Testis (tissue), 5 donors: ENCODE measurements at places on chromosomes 7 and 10. TPM values are rescaled to one million over a fixed set of nuclear protein-coding genes. Genes with fewer than 3 reads are reported as not detected.

Gene CTAGE4
- not detected for polyA plus RNA-seq

Gene PRKG1
- 6.3 TPM for polyA plus RNA-seq

Gene SH3PXD2A
- polyA plus RNA-seq, result 12.1 TPM

GRCh38 chr7:26699766-26700165, 164.6 kb downstream of the SKAP2 start:
- DNase-seq, result no peak

DNA sequence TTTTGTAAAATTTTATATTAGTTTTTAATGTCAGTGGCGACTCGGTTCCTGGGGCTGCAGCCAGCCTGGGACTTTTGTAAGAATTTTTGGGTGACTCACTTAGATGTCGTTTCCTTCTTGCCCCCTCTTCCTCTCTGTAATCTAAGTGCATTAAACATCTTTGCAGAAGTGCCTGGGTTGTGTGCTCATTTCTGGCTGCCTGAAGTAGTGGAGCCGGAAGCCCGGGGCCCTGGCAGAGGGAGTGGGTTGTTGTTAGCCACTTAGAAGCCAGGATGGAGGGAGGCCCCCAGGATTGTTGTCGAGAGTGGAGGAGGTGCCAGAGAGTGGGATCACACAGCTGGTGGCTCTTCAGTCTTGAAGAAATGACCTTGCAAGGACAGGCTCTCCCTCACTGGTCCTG, 11.0 kb upstream of the TRIM8 start:
- DNase-seq, result no peak

GRCh38 chr7:5545222-5545914, 121.7 kb upstream of the TNRC18 start:
- no peak for DNase-seq

GRCh38 chr7:962401-963081, 8.1 kb upstream of the ADAP1 start:
- DNase-seq, result no peak

DNA sequence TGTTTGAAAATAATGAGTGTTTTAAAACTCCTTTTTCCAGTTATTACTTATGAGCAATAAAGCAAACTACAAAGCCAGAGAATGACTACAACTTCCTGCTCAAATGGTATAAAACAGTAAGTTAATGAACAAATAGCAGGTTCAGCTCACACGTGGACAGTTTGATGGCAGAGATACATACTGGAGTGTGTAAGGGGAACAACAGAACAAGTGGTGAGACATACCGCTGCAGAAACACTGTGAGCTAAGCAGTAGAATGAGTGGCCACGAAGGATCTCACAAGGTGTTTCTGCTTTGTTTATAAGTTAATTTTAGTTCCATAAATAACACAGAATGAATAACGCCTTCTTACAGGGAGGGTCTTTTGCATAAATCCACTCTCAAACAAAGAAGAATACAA, 3.0 kb upstream of the MKX start:
- DNase-seq, result no peak

GRCh38 chr10:3896161-3896560, 111.2 kb upstream of the KLF6 start:
- DNase-seq, result no peak

DNA sequence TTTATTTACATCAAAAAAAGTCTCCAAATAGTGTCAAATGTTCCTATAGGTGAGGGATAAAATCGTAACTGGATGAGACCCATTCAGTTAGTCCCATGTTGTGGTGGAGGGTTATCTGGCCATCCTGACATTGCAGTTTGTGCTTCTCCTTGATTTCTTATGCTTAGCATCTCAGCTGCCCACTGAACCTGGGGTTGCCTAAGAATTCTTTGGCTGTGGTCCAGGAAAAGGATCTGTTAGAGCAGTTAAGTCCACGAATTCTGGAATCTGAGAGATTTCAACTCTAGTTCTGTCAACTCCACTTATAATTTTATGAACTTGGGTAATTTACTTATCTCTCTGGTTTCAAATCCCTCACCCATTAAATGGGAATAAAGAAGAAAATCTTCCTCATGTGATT, 1673.4 kb downstream of the REEP3 start:
- no peak for DNase-seq

DNA sequence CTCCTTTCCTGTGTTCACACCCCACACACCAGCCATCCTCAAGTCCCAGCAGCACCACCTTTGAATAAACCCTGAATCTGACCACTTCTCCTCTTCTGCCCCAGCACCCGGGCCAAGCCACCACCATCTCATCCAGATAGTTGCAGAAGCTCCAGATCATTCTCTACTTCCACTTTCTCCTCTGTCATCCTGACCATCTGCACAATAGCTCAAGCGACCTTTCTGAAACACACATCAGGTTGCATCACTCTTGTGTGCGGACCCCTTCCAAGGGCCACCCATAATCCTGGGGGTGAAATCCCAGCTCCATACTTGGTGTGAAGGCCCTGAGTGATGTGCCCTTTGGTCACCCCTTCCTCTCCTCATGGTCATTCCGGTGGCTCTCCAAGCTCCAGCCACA, 187.4 kb upstream of the GALNT17 start:
- no peak for DNase-seq

DNA sequence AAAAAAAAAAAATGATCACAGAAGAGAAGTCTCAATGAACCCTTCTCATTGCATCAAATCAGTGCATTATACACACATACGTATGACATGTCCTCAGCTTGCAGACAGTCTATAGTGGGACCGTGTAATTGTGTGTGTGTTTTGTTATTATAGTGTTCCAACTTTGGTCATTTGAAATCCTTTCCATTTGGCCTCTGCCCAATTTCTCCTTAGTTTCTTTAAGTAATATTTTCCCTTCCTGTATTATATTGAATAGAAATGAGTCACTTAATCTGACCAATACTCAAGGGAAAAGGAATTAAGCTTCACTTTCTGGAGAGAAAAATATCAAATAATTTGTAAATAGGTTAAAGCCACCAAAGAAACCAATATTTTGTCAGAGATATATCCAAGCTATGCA, 415.5 kb upstream of the SORCS1 start:
- DNase-seq, result no peak
